Retina (tissue), 1 donor: ENCODE measurements at places on chromosomes 13 and 19.

GRCh38 chr19:16217716-16218451 is 20.2 kb downstream of the AP1M1 start:
- no peak for DNase-seq

DNA sequence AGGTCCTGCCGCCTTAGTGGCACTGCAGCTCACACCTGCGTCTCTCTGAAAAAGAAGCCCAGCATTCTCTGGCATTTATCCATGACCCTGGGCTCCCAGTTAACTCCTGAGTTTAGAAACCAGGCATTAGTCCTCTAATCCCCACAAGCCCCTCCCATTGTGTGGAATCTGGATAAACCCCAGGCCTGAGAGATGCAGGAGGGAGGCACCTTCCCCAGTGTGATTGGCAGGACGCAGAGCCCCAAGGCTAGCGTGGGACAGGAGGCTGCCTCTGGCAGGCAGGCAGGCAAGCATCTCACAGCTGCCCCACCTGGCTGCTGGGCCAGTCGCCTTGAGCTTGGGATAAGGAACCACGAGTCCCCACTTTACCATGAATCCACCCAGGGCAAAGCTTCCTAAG is 11.0 kb upstream of the SERPINE3 start:
- no peak for DNase-seq

DNA sequence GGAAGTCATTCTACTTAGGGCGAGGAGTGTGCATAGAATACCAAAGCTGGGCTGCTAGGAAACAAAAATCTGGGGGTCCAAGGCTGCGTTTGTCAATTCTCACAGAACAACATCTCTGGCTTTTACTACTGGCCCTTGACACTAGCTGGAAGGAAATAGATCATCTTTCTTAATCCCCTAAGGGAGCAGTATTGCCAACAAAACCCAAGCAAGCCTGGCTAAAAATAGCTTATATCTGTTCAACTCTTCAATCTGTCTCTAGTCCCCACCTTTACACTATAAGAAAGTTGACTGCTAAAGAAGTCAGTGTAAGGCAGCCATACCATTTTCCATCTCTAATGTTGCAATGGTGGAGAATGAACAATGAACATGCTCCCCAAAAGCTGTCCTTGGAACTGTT is 107.8 kb upstream of the SPRY2 start:
- DNase-seq: no peak

GRCh38 chr13:74145249-74145975 is 11.2 kb upstream of the KLF12 start:
- DNase-seq: peak; percentile 25

DNA sequence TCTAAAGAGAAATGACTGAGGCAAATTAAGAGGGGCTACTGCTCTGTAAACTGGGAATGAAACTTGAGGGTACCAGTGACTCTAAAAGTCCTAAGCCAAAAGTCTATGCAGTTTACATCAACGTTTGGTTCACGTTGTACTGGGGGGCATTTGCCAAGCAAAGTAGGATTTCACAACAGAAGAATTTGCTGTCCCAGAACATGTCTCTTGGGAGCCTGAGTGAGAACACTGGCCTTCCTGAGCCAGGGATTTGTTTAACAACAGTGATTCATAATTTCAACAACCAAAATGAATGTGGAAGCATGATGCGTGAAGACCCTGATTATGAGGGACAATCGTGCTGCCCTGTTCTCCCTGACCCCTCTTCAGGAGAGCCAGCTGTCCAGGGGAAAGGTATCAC is 178.0 kb downstream of the OXGR1 start:
- no peak for DNase-seq
